Progenitor cell of endocrine pancreas (in vitro differentiated cells): ENCODE measurements at places on chromosomes 5 and 9.

- no peak for DNase-seq
Measured at GRCh38 chr9:113602126-113603047, 138.9 kb downstream of the RGS3 start.

- DNase-seq = no peak
Measured at GRCh38 chr9:38024036-38024681, 44.9 kb downstream of the SHB start.

- no peak for DNase-seq
Measured at GRCh38 chr5:53063176-53063575, 46.4 kb downstream of the MOCS2 start.

DNA sequence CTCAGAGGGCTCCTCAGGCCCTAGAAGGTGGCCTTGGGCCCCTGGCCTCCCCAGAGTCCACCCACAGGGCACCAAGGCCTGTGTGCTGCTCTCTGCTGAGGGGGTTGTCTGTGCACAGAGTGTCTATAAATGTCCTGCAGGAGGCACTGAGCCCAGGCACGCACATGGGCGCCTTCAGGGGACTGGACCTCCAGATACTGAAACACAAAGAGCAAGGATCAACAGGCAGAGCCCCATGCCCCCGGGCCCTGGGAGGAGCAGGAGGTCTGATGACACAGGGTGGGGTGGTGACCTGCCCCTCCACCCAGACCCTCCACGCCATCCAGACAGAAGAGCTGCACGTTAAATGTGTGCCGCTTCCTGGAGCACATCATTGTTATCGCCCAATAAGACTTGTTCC lies 64.6 kb upstream of the SIMC1 start:
- no peak for DNase-seq

DNA sequence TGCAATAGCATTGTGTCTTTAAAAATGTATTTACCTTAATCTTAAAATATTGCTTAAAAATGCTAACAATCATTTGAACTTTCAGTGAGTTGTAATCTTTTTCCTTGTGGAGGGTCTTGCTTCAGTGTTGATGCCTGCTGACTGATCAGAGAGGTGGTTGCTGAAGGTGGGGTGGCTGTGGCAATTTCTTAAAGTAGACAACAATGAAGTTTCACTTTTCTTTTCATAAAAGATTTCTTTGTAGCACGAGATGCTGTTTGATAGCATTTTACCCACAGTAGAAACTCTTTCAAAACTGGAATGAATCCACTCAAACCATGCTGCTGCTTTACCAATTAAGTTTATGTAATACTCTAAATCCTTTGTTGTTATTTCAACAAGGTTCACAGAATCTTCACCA lies 50.8 kb downstream of the NR3C1 start:
- DNase-seq = no peak

GRCh38 chr9:89372230-89372816 lies 54.0 kb downstream of the SECISBP2 start:
- DNase-seq = no peak

DNA sequence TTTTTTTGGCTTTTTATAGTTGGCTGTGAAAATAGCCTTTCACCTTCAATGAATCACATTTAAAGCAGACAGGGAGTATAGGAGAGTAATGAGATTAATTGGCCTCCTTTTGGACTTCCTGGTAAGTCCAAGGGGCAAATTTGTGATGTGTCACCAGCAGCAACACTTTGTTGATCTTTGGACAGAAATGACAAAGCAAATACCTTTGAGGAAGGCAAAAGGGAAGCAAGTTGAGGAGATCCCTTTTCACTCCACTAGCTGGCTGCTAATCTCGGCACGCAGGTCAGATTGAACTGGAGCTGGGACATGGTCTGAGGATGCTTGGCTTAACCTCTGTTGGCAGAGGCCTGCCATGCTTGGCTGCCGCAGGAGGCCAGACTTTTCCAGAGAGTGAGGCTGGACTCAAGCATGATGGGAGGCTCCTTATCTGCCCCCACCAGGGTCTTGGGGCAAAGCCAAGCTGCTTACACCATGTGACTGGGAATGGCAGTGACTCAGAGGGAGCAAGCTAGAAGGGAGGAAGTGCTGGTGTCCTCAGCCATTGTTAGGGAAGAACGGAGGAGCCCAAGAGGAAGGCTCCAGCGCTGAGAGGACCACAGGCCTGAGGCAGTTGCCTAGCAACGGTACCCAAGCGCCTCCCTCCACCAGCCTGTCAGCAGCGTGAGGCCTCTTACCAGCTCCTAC lies 174.5 kb upstream of the MAP1B start:
- no peak for DNase-seq

DNA sequence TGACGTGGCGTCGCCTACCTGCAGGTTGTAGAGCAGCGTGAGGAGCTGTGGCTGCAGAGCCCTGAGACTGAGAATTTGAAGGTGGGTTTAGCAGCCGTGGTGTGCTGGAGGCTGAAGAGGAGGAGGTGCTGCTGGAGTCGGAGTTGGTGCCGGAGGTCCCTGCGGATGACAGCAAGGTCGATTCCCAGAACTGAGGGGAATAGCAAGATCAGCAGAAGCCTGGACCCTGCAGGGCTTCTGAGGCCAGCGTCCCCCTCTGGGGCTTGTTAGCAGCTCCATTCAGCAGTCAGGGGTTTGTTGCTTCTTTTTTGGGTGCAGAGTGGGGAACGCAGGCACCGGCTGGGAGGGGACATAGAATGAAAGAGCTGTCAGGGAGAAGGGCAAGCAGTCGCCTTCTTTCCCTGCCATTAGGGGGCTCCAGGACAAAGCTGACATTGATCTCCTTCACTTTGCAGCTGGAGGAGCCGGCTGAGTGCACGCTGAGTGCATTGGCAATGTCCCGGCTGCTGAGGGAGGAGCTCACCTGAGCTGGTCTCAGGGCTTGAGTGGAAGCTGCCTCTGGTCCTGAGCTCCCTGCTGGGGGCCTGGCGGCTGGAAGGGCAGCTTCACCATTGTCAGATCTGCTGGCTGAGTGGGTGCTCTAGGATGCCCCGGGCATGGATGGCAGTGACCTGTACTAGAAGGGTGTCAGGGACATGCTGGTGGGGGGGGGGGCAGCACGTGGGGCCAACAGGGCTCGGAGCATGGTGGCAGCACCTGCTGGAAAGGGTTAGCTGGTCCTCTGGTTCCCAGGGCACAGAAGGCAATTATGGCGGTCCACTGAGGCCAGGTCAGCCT lies 20.8 kb downstream of the OBP2B start:
- DNase-seq = peak; percentile 45

- no peak for DNase-seq
Measured at GRCh38 chr9:133897675-133898074, 94.4 kb downstream of the VAV2 start.

- DNase-seq = no peak
Measured at GRCh38 chr9:8143677-8144076, 344.1 kb upstream of the DMAC1 start.

- DNase-seq = peak; percentile 63
Measured at GRCh38 chr9:91714020-91714806, 235.8 kb downstream of the ROR2 start.

- no peak for DNase-seq
Measured at GRCh38 chr5:140483055-140483454, 64.4 kb upstream of the EIF4EBP3 start.

GRCh38 chr9:13116292-13116691 lies 163.2 kb downstream of the MPDZ start:
- no peak for DNase-seq

DNA sequence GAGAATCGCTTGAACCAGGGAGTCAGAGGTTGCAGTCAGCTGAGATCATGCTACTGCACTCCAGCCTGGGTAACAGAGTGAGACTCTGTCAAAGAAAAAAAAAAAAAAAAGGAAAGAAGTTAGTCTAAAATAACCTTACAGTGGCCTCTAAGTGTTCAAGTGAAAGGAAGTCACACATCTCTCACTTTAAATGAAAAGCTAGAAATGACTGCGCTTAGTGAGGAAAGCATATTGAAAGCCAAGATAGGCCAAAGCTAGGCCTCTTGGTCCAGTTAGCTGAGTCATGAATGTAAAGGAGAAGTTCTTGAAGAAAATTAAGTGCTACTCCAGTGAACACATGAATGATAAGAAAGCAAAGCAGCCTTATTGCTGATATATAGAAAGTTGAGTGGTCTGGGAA lies 38.1 kb downstream of the ITGA1 start:
- DNase-seq = no peak

DNA sequence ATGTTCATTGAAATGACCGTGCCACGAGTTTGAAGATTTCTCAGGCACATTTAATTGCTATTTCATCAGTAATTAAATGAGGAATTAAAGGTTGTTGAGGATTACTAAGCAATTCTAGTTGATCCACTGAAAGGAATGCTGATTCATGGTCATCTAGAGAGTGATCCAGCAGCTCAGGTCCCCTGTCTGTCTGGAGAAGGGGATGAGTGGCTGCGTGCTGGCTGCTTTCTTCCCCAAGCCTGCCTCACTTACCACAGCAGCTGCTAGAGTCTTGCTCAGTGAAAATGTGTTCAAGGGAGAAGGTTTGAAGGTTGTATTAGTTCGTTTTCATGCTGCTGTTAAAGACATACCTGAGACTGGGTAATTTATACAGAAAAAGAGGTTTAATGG lies 7.8 kb upstream of the TGFBI start:
- DNase-seq = no peak

DNA sequence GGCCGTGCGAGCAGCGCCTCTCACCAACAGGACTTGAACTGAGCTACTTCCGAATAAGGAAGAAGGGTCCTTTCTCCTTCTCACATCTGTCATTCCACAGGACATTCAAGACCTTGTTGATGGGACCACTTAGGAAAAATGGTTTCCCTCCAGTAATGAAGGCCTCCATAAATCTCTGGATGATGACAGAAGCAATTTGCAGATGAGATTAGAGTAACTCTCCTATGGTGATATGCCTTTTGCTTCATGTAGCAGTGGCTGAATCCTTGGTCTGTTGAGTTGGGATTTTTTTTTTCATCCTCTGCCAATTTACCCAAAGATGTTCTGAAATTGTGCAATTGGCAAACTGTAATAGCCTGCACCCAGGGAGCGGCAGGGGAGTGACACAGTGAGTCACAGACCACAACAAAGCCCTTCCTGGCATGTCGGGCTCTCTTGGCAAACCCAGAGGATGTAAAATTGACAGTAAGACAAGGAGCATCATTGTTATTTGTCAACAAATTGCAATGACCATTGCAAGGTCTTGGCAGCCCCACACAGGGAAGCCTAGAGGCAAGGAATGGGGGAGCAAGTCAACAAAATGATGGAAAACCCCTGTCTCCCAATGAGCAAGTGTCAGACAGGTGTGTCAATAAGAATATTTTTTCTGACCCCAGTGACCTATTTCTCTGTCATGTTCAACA lies 275.9 kb downstream of the ACTL7B start:
- DNase-seq = no peak

DNA sequence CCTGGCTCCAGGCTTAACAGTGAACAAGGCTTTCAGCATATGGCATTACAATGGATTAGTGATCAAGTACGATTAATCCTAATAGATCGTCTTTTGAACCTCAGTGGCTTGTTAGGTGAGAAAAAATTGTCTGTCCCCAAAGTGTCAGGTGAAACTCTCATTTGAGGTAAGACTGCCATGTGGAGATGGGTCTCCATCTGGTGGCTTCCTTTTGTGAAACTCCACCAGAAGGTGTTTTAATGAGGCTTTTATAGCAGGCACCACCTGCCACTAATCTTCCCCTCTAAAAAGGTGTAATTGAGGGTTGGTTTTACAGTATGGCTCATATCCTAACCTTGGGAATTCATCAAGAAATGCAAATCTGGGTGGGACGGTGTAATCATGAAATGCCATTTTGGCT lies 471.1 kb upstream of the MPDZ start:
- DNase-seq = no peak

DNA sequence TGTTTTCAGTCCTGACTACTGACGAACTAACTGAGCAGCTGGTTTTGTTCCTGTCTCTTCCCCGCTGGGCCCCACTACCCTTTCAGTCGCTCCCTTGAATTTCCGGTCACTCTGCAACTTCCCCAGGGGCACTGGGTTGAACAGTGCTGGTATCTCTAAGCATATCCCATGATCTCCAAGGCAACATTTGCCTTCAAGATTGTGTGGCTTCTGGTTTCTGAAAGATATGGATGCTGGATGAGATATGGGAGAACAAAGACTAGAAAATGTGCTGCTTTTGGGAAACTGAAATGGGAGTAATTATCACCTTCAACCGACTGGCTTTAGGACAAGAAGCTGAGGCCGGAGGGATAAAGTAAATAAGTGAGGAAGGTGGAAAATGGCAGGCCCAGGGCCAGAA lies 258.2 kb upstream of the PIK3R1 start:
- DNase-seq = no peak

DNA sequence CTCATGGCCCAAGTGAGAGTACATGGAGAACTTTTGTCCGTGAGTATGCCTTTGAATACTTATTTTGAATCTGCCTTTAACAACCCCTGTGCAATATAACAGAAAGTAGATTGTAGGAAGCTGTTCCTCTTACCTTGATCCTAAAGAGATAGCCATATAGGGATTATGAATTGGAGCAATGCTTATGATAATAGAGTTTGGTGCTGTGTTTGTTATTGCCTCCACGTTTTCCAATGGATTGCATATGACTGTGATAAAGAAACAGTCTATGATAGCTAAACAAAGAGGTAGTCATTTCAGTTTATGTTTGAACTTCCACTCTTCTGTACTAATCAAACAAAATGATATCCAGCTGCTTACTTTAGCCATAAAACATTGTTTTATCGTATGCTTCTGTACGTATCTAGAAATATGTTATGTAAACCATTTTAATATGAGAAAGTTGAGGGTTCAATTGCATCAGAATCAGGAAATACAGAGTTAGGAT lies 199.6 kb upstream of the RGMB start:
- no peak for DNase-seq

- DNase-seq = no peak
Measured at GRCh38 chr9:23341346-23341745, 484.7 kb downstream of the ELAVL2 start.

GRCh38 chr5:141753971-141754713 lies 72.1 kb upstream of the ARAP3 start:
- peak; percentile 44 for DNase-seq

DNA sequence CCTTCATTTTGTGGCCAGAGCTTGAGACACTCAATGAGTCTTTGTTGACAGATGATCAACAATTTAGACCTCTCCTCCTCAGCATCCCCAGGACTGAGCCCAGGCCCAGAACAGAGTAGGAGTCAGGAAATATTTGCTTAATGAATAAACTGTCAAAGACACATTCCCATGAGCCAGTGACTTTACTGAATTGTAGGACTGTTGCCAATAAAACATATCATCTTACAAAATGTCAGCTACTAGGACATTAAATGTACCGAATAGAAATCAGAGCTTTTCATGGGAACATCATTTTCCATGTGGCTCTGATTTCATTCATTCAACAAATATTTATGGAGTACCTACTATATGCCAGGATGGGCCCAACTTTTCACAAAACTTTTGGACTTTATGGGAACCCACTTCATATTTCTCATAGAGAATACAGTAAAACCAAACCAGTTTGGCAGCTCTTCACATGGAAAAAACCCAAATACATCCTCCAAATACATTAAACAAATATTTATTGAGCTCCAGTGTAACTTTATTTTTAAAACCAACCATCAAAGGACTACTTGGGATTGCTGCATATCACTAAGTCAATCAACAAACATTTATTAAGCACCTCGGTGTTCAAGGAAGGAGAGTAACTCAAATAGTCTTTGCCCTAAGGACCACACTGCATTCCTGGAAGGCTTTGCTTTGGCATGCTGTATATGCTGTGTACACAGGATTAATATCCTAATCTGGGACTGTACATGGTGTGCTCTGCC lies 11.4 kb downstream of the VDAC1 start:
- no peak for DNase-seq

GRCh38 chr9:77601476-77602099 lies 46.5 kb downstream of the GNA14 start:
- DNase-seq = no peak

GRCh38 chr5:17022296-17022695 lies 86.2 kb upstream of the MYO10 start:
- DNase-seq = no peak

- DNase-seq = no peak
Measured at GRCh38 chr9:31730398-31730797, 654.0 kb upstream of the ACO1 start.
